Left renal cortex interstitium (tissue), 4 donors: ENCODE measurements at places on chromosomes 6 and 20.

DNA sequence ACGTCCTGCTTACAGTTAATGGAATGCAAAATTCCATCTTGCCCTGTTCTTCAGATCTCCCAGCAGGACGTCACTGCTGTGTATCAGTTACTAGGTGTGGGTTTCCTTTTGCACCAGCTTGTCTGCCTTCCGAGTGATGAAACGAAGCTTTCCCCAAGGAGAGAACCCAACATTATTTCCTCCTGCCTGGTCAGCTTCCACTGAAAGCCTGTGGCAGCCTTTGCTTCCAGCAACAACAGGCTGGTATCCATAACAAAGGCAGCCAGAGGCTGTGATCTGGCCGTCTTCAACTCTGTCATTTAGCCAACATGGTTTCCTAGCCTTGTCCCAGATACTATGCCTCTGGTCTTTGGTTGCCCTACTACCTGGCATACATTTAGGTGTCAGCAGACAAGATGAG, 78.9 kb upstream of the HEY2 start:
- no peak for DNase-seq

GRCh38 chr6:19866173-19866984, 29.2 kb downstream of the ID4 start:
- DNase-seq = no peak

DNA sequence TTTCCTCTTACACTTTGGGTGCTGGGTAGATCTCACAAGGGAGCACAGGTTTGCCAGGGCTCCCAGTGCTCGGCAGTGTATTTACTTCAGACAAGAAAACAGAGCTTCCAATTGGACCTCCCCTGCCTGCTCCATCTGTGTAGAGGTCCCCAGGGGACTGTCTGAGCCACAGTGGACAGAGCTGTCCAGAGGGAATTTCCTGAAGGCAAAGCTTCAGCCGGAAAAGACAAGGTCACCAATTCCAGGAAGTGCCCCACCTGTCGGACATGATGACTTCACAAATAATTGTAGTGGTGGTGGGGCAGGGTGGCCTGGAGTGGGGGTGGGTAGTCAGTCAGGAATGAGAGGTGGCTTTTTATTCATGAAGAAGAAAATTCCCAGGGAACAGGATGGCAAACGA, 18.6 kb downstream of the ADGRF5 start:
- no peak for DNase-seq

DNA sequence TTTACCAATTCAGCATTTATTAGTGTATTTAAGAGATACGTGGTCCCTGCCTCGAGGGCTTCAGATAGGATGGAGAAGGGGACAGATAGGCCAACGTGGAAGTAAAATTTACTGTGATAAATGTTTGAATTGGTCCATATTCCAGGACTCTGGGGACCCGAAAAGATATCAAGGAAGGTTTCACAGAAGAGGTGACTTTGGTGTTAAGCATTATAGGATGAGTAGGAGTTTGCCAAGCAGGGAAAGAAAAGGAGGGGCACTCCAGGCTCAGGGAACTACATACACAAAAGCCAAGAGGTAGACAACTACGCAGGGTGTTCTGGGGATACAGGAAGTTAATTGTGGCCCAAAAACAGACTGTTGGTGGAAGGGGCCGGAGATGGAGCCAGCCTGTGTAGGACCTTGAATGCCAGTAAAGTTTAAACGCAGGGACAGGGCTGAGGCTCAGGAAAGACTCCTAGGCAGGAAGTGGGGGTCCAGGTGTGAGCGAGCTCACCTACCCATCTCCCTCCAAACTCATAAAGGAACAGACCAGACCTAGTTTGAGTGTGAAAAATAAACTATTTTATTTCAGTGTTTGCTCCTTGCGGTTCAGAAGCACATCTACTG, 37.0 kb downstream of the TGM2 start:
- no peak for DNase-seq

GRCh38 chr6:137846772-137847313, 20.2 kb upstream of the TNFAIP3 start:
- DNase-seq = no peak

- DNase-seq = no peak
Measured at GRCh38 chr20:23142162-23143050, 56.3 kb upstream of the CD93 start.

DNA sequence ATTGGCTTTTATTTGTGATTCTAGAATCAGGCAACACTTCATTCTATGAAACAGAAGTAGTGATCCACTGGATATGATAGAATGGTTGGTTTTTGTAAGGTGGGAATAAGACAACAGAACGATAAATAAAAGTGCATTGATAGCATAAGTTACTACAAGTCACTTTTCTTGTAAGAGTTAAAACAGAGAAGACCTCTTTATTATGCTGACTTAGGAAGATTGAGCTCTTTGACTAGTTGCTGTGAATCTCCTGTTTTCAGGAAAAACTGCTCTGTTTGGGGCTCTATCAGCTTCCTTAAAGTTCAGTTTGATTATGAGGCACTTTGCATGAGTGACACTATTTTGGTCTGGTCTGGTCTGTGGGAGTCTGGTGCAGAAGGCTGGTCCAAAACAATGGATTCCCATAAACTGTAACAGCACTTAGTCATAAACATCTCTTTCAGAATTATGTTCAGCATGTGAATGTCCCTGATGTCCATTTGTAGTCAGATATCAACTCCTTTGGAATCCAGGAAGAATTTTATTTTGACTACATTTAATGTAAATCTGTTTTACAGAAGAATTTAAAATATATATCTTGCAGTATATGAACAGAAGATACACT, 35.0 kb upstream of the DSE start:
- DNase-seq = no peak

DNA sequence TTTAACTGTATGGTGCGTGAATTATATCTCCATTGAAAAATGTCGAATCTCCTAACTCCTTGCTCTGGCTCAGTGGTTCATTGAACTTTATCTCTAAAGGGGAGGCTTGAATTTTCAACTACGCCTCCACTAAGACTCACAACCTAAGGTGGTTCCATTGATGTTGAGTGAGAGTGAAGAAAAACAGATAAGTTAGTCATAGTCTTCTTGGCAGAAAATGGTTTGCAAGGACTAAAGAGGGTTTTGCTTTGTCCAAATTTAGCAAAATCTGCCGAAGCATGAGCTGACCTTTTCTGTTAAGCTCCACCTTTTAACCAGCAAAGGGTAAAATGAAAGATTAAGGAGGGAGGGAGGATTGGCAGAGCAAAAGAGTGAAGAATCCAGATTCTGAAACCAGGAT, 290.2 kb upstream of the SPTLC3 start:
- no peak for DNase-seq

GRCh38 chr20:53751620-53752318, 158.1 kb upstream of the ZNF217 start:
- DNase-seq = no peak
